Vagina (tissue), 2 donors: ENCODE measurements at places on chromosomes 13 and 19. TPM values are rescaled to one million over a fixed set of nuclear protein-coding genes. Genes with fewer than 3 reads are reported as not detected.

GRCh38 chr19:342801-343421, 1.7 kb downstream of the MIER2 start:
- no peak for DNase-seq

- DNase-seq = no peak
Measured at GRCh38 chr13:42968906-42969305, 23.1 kb downstream of the EPSTI1 start.

DNA sequence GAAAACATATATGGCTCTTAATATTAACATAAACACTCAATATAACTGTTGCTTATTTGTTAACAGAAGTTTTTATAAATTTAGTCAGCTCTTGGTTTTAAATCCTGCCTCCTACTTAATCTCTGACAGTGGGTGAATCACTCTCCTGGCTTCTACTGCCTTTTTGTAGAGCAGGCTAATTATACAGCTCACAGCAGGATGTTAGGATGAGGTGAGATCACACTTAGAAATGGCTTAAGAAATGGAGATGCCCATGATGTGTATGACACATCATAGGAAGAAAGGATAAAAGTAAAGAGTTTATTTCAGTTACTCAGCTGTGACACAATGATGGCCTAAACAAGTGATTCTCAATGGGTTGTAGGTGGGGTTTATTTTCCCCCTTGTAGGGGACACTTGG, 345.6 kb downstream of the SPRY2 start:
- DNase-seq = no peak

DNA sequence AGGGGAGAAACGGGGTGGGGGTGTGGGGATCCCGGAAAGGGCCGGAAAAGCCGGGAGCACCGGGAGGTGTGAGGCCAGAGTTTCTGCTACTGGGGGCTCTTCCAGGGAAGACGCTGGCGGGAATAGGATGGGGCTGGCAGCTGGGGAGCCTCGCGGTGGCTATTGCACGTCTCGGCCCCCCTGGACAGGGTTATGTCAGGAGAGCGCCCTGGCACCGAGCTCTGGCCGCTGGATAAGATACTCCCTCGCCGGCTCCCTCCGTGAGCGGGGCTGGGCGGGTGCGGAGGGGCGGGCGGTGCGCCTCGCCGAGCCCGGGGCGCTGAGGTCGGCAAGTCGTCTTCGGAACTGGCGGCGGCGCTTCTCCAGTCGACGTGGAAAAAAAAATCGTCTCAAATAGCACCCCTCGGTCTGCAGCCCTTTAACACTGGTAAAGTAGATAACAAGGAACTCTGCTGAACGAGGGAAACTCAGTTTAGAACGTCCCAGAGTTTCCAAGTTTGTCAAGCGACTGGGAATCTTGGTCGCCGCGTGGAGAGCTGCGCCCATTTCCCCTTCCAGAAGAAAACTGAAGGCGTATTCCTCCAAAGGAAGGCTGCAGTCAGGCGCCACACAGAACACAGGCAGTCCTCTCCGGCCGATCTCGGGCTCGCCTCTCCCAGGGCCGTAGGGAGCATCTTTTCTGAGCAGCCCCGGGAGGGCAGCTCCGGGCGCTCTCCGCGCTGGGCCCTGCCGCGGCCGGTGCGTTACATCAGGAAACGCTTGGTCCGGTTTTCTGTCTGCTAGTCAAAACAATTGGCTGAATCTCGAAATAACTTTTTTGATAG, 115.1 kb downstream of the KCNRG start:
- no peak for DNase-seq

Gene ZNF610
- 0.98 TPM for total RNA-seq

Gene NXNL1
- not detected for total RNA-seq

Gene ZNF615
- 6.4 TPM for total RNA-seq

Gene ZFP30
- 17.2 TPM for total RNA-seq
